ENCODE measurements at places on chromosomes 6 and 20.

DNA sequence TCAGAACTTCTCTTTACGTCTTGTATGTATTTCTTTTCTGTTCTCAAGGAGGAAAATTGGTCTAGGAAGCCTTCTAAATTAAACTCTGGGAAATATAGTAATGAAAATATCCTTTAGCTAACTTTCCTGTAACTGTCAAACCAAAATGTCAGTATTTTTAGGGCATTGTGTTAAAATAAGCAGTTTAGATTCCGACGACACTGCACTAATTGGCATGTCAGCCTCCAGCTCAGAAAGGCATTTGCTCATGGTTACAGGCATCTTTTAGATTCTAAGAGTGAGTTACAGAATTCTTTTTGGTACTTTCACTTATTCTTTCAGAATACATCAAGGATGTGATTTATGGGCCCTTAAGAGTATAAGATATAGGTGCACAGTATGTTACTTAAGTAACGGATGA, 26.1 kb upstream of the VAPB start:
- no peak for DNase-seq

- DNase-seq, result no peak
Measured at GRCh38 chr20:53960579-53961272, 109.7 kb downstream of the BCAS1 start.

GRCh38 chr6:28907394-28907793, 16.4 kb downstream of the TRIM27 start:
- DNase-seq, result no peak

GRCh38 chr20:14744723-14745122, 407.3 kb upstream of the FLRT3 start:
- no peak for DNase-seq

GRCh38 chr20:25318471-25319240, 70.8 kb downstream of the PYGB start:
- DNase-seq, result peak; percentile 60

DNA sequence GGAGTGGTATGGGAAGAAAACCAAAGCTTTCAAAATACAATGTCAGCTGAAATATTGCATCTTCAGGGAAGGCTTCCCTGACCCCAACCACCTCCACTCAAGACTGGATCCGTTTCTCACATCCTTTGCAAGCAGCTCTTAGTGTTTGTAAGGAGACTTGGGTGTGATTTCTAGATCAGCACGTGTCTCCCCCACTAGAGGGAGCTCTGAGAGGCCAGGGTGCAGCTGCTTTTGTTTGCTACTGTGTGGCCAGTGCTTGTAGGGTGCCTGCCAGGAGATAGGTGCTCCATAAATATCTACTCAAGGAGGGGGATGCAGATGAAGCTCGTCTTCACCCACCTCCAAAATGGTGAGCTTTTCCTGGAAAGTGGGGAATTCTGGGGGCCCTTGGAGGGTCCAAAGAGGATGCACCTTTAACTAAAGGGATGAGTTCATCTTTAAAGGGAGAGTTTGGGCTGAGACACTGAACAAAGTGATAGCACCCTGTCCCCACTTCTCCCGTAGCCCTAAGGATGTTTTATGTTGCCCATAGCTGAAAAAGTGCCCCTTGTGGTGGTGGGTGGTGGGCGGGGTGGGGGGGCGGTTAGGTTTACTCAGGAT, 52.6 kb upstream of the MAFB start:
- DNase-seq, result peak; percentile 3

GRCh38 chr6:39044181-39044580, 4.4 kb upstream of the GLP1R start:
- DNase-seq, result no peak

- DNase-seq, result no peak
Measured at GRCh38 chr6:14487625-14488024, 370.1 kb downstream of the CD83 start.

GRCh38 chr6:14545496-14545895, 427.9 kb downstream of the CD83 start:
- DNase-seq, result no peak

- DNase-seq, result no peak
Measured at GRCh38 chr20:45091366-45091765, 9.6 kb downstream of the KCNS1 start.

DNA sequence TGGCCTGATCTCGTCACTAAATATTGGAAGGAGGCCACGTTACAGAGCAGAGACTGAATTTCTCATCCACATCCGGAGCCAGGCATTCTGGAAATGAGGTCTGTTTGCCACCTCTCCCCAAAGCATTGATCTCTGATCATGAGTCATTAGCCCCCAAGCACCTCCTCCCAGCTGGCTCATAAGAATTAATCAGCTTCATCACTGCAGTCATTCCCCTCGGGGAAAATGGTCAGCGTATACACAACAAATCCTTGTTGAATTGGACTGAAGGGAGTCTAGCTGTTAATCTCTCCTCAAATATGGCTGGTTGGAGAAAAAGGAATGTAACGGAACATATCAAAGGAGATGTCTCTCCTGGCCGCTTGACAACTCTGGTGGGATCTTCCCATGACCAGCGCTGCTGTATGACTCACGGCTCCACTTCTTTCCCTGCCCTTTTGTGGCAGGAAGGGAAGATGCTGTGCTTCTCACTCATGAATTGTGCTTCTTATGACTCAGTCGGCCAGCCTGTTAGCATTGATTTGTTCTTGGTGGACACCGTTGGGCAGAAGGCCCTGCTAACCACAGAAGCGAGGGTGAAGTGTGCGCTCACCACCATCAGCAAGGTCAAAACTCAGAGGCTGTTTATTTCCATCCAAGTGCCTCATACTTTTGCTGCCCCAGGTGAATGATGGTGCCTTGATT, 76.7 kb downstream of the RNF182 start:
- no peak for DNase-seq

- no peak for DNase-seq
Measured at GRCh38 chr20:58020656-58021454, 207.6 kb downstream of the ANKRD60 start.

GRCh38 chr6:166952567-166953486, 3.5 kb downstream of the RNASET2 start:
- DNase-seq, result no peak

DNA sequence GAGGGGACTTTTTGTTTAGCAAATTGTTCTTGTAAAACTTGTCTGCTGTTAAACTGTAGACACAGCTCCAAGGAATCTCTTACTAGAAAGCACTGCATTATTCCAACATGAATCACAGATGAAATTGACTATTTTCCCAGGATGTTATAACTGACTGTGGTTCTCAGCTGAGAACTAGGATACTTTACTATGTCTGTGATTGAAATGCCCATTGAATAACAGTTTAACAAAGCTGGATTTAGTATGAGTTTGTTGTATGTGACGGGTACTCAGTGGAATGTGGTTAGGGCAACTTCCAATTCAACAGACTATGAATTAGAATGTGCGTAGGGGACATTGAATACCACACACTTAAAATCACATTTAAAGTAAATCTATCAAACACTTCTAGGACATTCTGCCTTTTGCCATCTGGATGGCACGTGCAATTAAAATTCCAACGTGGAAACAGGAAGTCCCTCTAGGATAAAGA, 193.4 kb upstream of the PREP start:
- DNase-seq, result no peak

DNA sequence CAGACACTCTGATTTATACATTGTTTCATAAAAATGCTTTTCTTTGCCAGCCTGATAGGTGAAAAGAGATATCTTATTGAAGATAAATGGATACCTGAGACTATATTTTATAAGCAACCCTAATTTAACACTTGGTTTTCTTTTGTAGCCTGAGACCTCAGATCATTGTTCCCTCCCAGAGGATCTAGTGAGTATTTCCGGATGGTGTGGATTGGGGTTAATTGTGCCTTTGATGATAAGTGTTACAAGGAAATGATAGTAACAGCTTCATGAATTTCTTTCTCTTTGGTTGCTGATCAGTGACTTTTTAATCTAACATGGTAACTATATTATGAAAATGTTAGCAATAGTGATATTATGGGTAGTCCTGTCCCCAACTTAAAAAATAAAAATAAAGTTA, 30.4 kb downstream of the KDM1B start:
- no peak for DNase-seq

GRCh38 chr20:45408646-45409213, 641 bp downstream of the DBNDD2 start:
- peak; percentile 39 for DNase-seq

DNA sequence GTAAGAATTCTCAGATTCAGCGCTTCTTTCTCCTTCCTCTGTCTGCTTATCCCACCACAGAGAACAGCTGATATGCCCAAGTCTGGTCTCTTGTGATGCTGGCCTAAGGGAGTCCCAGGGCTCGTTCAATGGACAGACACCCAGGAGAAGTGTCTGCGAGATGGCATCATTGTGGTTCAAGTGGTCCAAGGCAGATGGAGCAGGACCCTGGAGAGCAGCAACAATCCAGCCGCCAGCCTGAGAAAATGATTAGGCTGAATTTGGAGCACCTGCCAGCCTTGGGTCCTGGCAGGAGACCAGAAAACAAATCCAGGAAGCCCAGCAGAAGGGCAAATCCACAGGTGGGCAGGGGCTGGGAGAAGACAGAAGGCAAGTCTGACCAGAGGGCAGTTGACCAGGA, 145.8 kb downstream of the PTPRT start:
- DNase-seq, result no peak

GRCh38 chr20:41407607-41408006, 41.0 kb upstream of the EMILIN3 start:
- DNase-seq, result no peak

- DNase-seq, result no peak
Measured at GRCh38 chr6:43478008-43478372, 620 bp downstream of the TJAP1 start.

DNA sequence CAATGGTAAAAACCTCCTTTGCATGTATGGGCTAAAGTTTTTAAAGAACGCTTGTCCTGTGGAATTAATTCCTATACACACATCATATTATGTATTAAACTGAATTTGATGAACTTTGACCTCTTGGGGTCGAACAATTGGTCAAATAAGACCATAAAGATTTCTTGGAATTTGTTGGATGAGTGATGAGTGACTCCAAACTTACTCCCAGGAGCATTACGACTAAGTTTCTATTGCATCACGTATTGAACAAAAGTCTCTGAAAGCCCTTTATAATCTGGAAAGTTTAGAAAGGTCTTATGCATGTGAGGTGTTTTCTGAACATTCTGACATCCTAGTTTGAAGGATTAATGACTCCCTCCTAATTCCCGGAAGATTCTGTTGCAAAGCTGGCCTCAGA, 126.9 kb upstream of the BMP5 start:
- DNase-seq, result no peak

- DNase-seq, result peak; percentile 14
Measured at GRCh38 chr20:18224968-18225568, 63.3 kb upstream of the ZNF133 start.

GRCh38 chr6:11065436-11066202, 21.5 kb upstream of the ELOVL2 start:
- no peak for DNase-seq

GRCh38 chr6:87875781-87876180, 171.9 kb upstream of the SPACA1 start:
- no peak for DNase-seq

GRCh38 chr20:51319522-51319921, 223.0 kb downstream of the NFATC2 start:
- DNase-seq, result no peak

DNA sequence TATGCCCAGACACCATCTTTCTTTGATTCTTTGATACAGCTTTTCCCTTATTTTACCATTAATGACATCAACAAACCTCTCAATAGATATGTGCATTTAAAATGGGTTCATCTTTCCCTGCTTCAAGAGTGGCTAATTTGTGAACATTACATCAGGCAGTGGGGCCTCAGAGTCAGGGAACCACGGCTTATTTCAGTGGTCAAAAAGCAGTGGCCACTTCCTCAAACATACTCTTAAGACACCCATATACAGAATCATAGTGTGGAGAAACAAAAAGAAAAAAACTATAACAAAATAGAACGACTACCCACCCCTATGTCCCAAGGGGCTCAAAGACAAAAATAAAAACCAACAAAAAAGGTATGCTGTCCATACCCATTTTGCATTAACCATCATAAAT, 12.9 kb downstream of the SALL4 start:
- DNase-seq, result no peak

DNA sequence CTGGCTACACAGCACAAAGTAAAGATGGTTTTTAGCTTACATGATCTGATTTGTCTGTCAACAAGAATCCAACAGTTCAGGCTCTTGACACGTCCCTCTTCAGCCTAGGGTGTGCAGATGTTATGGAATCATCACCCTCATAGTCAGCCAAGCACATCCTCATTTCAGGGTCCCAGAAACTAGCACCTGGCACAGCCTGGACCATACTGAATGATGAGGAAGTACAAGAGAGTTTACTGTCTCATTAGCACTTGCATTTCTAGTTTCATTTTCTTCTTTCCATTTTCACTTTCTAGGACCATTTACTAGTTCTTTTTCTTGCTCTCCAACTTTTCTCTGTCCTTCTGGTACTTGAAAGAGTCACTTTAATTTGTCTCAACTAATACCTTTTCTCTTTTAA, 6.5 kb downstream of the RIPOR2 start:
- no peak for DNase-seq

DNA sequence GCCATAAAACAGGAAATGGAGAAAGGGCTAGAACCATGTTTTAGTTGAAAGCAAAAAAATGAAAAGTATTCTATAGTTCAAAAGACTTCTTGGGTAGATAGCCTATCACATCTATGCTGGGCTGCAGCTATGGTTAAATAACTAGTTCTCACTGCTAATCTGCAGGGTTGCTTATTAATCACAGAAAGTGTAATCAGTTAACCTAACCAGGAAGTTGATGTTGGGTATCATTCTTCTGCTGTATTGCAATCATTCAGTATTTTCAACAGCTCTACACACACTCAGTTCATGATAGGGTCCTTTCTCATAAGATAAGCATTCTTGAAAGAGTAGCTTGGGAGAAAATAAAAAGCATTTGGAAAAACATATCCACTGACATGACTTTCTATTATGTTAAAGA, 135.2 kb upstream of the TCF21 start:
- no peak for DNase-seq

GRCh38 chr6:155328539-155329459, 14.5 kb upstream of the TFB1M start:
- DNase-seq, result no peak

GRCh38 chr6:111541026-111541681, 58.1 kb upstream of the REV3L start:
- no peak for DNase-seq

- no peak for DNase-seq
Measured at GRCh38 chr6:16831136-16831535, 69.9 kb upstream of the ATXN1 start.

DNA sequence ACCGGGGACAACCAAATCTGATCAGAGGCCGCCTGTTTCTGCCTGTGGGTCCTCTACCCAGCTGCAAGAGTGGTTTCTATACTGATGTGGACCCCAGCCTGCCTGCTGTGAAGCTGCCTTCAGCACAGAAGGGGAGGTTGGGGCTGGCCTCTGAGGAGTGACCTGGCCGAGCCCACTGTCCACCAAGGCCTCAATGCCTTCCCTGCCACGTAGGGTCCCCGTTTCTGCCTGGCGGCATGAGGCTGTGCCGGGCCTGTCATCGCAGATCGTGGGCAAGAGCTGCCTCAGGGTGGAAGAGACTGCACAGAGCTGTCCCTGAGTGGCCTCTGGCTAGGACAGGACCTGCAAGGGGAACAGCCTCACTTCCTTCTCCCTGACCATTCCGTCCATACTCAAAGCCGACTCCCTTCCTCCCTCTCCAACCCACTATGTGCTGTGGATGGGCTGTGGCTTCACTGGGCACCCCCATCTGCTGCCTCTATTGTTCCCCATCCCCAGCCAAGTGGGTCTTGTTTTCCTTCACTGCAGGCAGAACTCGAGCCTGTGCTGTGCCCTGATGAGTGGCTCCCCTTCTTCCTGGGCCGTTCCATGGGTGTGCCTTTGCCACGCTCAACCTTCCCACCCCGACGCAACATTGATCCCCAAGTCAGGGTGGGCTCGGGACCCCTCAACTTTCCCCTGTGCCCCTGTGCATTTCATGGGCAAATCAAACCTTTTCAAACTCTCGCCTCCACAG, 60.3 kb downstream of the ERMARD start:
- no peak for DNase-seq

Data from hippocampal formation (tissue), 2 donors.